DMS153 (cell line): ENCODE measurements at places on chromosomes 12 and 14.
A peak's percentile ranks its signal among the peaks of the same experiment; 100 is the strongest.

- DNase-seq, result no peak
Observed at GRCh38 chr12:75831402-75831801, 200.2 kb downstream of the PHLDA1 start.

DNA sequence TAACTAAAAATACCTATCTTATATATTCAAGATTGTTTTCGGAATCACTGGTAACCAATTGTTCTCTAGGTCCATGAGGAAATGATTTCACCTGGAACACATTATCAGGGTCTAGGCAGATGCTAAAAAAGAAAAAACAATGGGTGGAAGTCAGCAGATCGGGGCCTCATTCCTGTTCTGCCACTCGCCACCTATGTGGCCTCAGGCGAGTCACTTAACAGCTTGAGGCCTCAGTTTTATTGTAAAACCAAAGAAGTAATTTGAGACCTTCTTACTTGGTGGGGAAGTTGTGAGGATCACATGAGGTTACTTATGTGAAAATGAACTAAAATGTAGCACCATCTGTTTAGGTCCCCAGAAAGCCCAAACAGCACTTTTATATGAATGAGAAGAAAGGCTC is 6.2 kb upstream of the RNASE10 start:
- no peak for DNase-seq

DNA sequence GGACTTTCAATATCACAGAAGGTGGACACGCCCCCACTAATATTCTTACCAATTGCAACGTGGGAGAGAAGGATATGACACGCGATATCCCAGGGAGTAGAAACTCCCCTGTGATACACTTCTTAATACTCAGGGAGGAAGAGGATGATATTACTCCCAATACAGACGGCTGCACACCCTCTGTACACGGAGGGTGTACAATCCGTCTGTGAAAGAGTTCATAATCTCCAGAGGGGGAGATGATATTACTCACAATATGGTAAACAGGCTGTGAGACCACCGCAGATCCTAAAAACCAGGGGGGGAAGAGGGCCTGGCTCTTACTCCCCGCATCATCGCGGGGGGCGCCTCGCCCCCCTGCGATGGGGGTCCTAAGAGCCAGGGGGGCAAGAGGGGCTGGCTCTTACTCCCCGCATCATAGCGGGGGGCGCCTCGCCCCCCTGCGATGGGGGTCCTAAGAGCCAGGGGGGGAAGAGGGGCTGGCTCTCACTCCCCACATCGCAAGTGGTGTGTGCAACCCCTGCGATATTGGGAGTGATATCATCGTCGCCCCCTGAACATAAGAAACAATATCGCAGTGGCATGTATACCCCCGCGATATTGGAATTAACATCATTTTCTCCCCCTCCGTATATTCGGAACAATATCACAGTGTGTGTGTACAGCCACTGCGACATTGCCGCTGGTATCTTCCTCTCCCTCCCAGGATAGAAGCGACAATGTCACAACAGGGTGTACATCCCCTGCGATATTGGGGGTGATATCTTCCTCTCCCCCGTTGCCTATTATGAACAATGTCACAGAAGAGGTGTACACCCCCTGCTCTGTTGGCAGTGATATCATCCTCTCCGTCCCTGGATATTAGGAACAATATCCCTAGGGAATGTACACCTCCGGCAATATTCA is 8.9 kb upstream of the CLEC6A start:
- DNase-seq, result no peak

DNA sequence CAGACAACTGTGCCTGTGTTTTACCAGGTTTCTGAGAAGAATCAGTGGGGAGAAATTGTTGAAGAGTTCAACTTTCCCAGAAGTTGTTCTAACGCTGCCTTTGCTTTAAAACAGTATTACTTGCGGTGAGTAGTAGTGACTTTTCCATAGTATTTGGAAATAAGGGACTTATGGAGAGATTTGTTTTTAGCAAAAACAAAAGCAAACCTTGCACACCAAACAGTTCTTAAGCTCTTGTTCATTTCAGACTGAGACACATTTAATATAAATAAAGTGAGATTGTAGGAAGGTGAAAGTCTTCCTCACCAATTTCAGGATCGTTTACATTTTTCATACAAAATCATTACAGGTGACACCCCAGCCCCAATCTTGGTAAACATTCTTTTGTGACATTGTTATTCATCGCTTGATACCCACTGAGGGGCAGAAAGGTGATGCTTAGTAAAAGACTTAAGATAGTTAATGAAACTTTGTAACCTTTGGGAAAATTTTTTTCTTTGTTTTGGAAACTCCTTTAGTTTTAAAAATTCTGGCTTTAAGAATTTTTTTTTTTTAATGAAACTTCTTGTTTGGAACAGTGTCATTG is 1.8 kb downstream of the ARID2 start:
- no peak for DNase-seq

GRCh38 chr12:131636940-131637750 is 73.7 kb upstream of the SFSWAP start:
- DNase-seq, result no peak

DNA sequence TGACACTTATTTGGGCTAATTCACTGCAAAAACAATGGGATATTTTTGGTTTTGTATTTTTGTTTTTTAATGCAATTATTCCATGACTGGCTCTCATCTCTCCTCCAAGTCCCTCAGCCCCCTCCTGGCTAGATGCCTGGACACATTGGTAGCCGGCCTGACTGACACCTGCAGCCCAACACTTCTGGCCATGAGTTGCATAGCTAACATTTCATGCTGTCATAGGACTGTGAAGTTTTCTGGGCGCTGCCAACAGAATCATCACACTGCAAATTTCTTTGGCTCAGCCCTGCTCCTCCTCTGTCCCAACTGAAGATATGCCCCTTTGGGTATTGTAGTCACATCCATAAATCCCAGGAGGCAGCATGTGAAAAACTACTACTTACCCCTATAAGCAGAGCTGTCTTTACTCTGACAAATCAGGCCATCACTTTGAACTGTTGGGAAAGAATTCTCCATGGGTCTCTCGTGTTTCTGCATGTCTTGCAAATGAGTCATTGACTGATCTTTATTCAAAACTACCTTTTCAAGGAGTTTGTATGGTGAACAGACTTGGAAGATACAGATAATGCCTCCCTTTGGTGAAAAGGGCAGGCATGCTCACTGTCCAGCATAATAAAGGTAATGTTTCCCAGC is 126.7 kb upstream of the LGR5 start:
- no peak for DNase-seq

DNA sequence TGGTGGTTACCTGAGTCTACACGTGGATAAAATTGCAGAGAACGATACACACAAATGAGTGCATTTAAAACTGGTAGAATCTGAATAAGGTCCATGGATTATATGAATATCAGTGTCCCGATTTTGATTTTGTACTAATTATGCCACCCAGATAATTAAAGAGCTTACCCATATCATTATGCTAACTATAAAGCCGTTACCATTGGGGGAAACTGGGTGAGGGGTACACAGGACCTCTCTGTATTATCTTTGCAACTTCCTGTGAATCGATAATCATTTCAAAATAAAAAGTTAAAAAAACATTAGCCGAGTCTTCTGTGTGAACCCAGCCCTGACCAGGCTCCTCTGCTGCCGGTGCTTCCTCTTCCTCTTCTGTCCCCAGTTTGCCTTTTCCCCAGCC is 107.1 kb downstream of the SMOC1 start:
- no peak for DNase-seq

DNA sequence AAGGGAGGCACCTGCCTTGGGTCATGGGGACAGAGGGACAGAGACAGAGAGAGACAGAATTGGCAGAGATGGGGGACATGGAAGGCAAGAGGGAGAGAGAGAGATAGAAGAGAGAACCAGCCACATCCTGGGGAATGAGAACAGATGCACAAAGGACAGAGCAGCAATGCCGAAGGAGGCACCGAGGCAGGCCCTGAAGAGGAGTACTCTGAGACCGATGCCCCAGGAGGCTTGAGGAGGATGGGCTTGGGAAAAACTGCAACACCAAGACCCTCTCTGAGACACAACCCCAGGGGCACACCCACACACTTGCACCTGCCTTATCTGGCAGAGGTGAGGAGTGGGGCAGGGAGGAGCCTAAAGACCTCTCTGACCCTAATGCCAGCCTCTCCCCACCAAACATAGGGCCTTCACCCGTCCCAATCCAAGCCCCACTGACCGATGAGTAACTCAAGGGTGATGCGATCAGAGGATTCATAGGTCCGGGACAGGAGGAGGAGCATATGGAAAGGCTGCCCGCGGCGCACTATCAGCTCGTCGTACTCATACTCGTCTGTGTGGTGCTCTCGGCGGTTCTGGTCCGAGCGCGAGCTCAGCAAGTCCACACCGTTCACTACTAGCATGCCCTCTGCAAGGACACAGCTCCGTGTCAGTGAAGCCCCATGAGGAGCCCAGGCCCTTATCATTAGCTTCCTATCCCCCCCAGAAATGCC is 1.6 kb downstream of the TGM1 start:
- DNase-seq, result no peak

DNA sequence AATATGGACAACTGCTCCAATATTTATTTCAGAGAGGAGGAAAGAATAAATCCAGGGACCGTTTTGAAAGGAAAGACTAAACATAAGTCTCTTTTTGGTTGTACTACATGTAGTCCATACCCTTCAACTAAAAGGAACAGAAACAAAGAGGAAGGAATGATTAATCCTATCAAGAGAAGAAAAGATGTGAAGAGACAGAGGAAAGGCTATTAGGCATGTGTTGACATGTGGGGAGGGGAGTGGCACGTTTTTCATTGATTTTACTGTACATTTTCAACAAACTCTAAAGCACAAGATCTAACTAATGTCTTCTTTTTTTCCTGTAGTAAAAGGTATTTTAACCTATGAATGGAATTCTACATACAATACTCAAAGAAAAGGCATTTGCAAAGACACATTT is 85.6 kb downstream of the NAV3 start:
- no peak for DNase-seq

GRCh38 chr12:61993734-61994345 is 266.4 kb upstream of the USP15 start:
- DNase-seq, result peak; percentile 20

- DNase-seq, result no peak
Observed at GRCh38 chr12:26226122-26226521, 30.7 kb downstream of the SSPN start.

DNA sequence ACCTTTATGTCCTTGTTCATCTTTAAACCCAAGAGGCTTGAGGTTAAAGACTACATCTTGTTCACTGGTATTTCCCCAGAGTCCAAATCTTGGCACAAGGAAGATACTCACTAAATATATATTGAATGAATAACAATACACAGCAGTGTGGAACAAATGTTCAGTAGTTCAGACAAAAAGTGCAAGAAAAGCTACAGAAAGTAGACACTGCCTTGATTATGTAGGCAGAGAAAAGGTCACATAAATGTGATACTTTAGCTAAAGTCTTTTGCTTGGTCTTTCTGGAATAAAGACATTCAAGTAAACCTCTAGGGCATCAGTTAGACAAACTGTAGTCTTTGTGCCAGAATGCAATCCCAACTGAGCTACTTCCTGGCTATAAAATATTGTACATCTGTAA is 157.0 kb downstream of the TMEM117 start:
- DNase-seq, result no peak

DNA sequence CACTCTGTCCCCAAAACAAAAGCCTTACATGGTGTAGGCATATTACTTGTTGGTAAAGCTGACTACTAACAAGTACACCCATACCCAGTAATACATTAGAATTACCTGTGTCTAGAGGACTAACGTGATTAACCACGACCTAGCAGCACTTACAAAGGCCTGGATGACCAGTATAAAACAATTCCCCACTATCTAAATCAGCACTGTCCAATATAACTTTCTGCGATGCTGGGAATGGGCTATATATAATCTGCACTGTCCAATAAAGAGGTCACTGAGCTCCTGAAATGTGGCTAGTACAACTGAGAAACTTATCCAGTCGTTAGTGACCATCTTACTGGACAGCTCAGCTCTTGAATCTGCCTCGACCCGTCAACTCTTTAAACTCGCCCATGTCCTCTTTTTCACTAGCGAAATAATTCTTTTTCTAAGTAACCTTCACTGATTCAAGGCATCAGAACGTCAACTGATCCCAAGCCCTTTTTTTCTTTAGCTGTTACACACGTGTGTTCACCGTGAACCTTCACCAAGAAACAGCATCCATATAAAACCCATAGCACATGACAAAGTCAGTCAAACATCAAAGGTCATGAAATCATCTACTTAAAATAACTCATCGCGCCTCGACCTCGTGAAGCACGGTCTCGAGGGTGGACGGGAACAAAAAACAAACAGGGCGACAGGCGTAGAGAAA is 905 bp upstream of the CIPC start:
- no peak for DNase-seq

- no peak for DNase-seq
Observed at GRCh38 chr12:94263905-94264561, 115.7 kb downstream of the PLXNC1 start.

- DNase-seq, result no peak
Observed at GRCh38 chr12:51482929-51483697, 58.5 kb downstream of the SLC4A8 start.

GRCh38 chr12:98371419-98371818 is 144.0 kb upstream of the TMPO start:
- no peak for DNase-seq

GRCh38 chr14:49853572-49854375 is 1.2 kb upstream of the NEMF start:
- peak; percentile 66 for DNase-seq

GRCh38 chr12:127685931-127686330 is 581.0 kb upstream of the TMEM132C start:
- no peak for DNase-seq

GRCh38 chr12:52496054-52496453 is 3.0 kb upstream of the KRT6A start:
- DNase-seq, result peak; percentile 53

GRCh38 chr14:20970647-20970982 is 15.3 kb downstream of the RNASE2 start:
- no peak for DNase-seq

DNA sequence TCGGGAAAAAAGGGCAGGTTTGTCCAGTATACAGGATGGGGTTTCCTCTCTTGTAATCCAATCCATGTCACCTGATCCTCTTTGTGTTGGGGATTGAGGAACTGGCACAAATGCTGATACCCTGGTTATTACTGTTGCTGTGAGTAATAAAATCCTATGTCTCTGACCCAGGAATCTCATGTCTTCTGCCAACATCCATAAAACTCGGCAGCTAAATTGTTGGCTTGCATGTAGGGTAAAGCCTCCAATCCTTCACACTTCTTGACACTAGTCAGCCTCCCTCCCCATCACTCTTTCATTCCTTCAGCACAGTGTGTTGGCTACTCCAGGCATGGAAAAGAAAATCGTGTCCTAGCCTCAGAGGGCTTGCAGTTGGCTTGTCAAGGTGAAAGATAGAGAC is 9.2 kb upstream of the NOS1 start:
- DNase-seq, result no peak

- no peak for DNase-seq
Observed at GRCh38 chr12:21949036-21949435, 7.8 kb upstream of the ABCC9 start.

GRCh38 chr12:127726671-127727315 is 540.2 kb upstream of the TMEM132C start:
- no peak for DNase-seq

GRCh38 chr12:11895421-11896078 is 175.2 kb upstream of the BCL2L14 start:
- DNase-seq, result no peak

- DNase-seq, result no peak
Observed at GRCh38 chr14:50871914-50872732, at the start of gene ABHD12B. Gene ABHD12B, plus strand, starts transcription at chr14:50872053. Its CDS starts 122 bp downstream, at chr14:50872175.
